ENCODE measurements at places on chromosomes 7 and 10.

DNA sequence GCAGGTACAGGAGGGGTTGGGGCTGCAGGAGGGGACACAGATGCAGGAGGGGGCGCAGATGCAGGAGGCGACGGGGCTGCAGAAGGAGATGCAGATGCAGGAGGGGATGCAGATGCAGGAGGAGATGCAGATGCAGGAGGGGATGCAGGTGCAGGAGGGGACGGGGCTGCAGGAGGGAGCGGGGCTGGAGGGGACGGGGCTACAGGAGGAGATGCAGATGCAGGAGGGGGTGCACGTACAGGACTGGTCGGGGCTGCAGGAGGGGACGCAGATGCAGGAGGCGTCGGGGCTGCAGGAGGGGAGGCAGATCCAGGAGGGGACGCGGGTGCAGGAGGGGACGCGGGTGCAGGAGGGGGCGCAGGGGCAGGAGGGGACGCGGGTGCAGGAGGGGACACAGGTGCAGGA lies 66.5 kb downstream of the VWA2 start:
- DNase-seq: no peak

DNA sequence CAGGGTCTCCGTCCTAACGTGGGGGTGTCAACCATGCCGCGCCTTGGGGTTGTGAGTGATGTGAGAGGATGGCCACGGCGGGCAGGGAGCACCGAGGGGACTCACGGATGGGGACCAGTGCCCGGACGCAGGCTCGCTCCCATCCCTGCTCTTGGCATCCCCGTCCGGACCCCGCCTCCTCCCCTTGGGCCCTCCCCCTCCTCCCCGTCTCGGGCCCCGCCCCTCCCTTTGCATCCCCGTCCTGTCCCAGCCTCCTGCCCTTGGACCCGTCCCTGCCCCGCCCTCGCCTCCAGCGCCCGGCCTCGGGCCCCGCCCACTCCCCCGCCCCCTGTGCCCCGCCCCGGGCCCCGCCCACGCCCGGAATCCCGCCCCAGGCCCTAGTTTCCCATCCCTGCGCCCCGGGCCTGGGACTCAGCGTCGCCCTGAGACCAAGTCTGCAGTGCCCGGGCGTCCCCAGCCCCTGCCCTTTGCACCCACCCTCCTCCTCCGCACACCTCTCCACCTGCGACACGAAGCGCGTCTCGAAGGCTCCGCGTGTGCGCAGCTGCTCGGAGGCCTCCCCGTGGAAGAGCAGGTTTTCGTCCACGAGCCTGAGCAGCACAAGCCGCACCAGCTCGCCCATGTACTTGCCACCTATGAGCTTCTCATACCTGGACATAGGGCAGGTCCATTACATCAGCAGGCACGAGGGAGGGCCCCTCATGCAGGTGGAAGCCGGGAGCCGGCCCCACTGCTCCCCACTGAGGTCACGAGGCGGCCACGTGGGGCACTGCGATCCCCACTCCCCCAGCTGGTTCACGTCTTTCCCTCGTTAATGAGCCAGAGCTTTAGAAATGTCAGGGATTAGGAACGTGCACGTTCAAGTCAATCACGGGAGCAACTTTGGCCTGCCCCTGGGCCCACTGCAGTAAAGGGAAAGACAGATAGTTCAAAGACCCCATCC lies 5.1 kb upstream of the MYL7 start:
- DNase-seq: no peak

GRCh38 chr7:123716877-123717276 lies 31.9 kb downstream of the WASL start:
- no peak for DNase-seq

DNA sequence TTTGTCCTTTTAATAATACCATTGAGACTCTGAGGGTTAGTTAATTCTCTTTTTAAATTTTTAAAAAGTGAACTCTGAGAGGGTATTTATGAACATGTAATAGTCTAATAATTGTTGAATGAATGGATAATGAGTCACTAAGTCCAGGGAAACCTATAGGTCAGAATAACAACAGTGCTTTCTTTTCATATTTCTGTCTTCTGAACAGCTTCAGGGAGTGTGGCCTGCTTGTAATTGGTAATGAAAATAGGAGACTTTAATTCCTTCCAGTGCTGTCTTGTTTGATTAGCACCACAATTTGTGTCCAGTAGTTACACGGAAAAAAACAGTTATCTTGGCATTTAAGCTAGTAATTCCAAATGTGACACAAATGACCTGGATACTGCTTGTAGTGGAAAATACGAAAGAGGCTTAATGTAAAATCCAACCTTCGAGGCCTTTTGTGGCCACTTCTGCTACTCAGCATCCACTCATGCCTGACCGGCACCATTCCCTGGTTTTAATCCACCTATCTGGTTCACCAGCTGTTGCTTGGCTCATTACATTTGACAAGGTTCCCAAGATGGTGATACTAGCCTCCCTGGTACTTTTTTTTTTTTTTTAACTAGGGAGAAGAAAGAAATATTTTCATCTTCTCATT lies 149.3 kb upstream of the IMMP2L start:
- DNase-seq: no peak

GRCh38 chr10:100167553-100168312 lies 18.1 kb downstream of the ERLIN1 start:
- no peak for DNase-seq

GRCh38 chr7:11458736-11459483 lies 373.1 kb downstream of the THSD7A start:
- peak; percentile 87 for DNase-seq

GRCh38 chr7:130559184-130559583 lies 67.3 kb downstream of the MEST start:
- DNase-seq: no peak

DNA sequence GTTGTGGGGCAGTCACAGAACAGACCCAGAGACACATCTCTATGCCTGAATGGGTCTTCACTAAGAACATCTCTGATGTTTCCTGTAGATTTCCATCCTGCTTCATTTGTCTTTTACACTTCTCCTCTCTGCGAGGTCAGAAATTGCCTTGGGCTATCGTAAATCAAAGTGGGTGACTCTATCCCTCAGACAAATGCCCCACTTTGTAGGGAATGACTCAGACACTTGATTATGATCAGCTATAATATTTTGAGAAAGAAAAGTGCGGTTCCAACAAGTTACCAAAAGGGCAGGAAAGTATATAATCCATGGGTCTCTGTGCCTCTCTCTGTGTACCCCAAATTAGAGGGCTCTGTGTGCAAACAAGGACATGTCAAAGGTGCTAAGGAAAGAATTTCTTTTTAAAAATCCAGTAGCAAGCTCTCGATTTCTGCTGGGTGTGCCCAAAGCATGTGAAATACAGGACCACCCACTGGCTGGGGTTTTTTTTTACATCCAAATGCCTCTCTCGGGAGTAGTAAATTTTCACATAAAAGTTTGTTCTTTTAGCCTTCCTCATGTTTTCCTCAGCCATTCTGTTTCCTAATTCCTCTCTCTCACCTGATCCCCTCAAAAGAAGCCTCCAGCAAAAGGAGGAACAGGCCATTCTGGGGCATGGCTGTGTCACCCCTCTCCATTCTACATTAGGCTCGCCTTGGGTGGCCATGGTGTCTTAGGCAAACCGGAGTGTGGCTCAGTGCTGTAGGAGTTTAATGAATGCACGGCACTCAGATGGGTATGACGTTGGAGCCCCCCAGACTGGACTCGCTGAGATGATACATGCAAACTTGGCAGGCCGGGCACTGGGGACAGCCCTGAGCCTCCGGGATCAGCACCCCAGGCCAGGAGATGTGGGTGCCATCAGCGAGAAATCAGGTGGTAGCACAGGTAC lies 6.3 kb upstream of the OPN4 start:
- no peak for DNase-seq

- peak; percentile 58 for DNase-seq
Observed at GRCh38 chr10:82558014-82558607, 683.1 kb downstream of the NRG3 start.

GRCh38 chr10:109835257-109835656 lies 88.1 kb downstream of the XPNPEP1 start:
- DNase-seq: no peak

DNA sequence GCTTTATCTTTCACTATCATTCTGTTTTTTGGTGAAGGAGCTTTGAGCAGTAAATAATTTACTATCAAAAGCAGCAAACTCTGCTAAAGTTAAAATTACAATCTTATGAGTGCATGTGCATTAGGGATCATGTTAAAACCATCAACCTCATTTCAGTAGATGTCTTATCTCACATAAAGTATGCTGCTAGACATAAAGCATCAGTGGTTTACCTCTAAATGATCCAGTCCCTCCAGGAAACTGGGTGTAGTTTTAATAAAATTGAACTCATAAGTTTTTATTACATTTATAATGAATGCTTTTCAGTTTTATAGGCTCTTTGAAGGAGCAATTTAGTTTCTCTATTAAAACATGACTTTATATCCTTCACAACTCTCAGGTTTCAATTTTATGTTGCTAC lies 108.7 kb downstream of the LRRN3 start:
- no peak for DNase-seq

- DNase-seq: no peak
Observed at GRCh38 chr10:113230011-113230610, 280.1 kb downstream of the TCF7L2 start.

- no peak for DNase-seq
Observed at GRCh38 chr7:83072576-83073517, 89.8 kb downstream of the PCLO start.

DNA sequence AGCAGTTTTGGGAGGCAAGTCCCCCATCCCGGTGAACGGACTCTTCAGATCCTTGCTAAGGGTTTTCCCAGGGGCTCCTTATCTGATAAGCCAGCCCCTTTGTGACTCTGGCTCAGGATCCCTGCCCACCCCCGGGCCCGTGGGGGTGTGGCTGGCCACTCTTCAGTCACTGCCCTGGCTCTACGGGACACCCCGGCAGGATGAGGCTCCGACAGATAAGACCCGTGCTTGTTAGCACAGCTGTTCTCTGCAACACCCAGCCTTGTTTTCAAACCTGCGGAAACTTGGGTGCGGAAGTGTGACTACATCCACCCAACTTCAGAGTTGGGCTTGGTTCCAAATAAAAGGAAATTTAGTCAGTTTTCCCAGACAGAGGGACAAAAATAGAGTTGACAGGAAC lies 66.7 kb upstream of the PODXL start:
- DNase-seq: no peak

GRCh38 chr10:12592967-12593366 lies 243.6 kb downstream of the CAMK1D start:
- no peak for DNase-seq

DNA sequence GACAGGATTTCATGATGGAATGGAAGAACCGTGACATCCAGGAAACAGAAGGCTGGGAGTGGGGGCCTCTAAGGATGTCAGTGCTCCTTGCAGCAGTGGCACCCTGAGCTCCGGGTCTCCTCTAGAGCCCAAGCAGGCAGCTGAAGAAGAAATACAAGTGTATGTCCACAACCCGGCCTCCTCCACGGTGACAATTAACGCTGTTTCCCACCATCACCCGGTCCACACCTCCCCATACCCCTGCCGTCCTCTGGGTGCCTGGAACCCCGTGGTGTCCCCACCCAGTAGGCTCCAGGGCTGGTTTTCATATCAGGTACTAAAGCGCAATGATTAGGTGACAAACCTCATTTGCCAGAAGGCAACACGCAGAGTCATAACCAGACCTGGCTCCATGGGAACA lies 30.3 kb downstream of the GRID1 start:
- no peak for DNase-seq

- DNase-seq: peak; percentile 30
Observed at GRCh38 chr7:95927756-95928155, 155.4 kb downstream of the DYNC1I1 start.

- DNase-seq: no peak
Observed at GRCh38 chr7:149826344-149827088, 11.7 kb upstream of the ZNF862 start.

- no peak for DNase-seq
Observed at GRCh38 chr7:7207876-7208275, 25.5 kb downstream of the C1GALT1 start.

DNA sequence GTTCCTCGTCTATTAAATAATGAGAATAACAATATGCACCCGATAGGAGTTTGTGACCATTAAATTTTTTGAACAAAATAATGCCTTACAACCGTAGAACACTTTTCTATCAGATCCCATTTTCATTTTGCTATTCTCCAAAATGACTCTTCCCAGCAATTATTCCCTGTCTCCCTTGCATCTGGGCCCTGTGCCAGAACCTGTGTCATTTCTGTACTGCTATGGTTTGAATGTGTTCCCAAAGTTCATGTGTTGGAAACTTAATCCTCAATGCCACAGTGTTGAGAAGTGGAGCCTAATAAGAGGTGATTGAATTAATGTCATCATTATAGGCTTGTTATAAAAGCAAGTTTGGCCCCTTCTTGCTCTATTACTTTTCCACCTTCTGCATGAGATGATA lies 33.2 kb upstream of the SMNDC1 start:
- no peak for DNase-seq

DNA sequence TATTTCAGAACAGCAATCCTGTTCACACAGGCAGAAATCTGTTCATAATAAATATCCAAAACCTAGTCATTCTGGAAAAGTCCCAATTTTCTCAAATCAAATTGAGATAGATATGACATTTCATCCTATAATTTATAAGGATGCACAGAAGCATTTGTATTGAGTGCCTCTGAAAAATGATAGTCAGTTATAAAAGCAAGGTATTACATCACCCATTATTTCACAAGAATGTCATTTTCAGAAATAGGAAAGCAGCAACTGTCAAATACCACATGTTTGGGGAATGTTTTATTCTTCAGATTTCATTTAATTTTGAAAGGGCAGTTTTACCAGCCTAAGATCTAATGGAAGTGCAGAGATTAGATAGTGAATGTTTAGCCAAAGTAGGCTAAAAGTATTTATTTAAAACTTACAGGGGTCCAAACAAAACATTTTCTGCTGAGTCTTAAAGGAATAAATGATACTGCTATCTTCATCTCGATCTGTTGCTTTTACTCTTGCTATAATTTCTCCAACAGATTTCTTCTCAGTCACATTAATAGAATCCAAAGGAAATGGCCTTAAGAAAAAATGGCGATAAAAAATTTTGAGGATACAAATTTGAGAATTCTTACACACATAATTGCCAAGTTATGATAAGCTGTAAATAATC lies 185.8 kb downstream of the HGF start:
- DNase-seq: peak; percentile 20

DNA sequence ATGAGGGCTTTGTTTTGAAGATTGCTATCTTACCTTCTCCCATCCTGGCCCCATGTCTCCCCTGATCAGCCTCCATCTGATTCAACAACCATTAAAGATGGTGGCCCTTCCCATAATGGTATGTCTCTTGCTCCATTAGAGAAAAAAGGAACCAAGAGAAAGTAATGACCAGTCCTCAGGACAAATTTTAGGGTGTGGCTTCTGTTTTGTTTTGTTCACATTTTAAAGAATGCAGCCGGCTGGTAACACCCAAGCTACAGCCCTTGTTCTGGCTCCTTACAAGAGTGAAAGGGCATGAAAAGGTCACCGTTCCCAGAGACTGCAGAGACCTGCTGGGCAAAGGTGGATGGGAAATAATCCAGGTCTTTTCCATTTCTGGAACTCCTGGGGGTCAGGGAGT lies 287.9 kb upstream of the NEBL start:
- DNase-seq: no peak

- DNase-seq: no peak
Observed at GRCh38 chr10:127947211-127947610, 40.3 kb downstream of the PTPRE start.
